Kidney tubule cell (primary cell): ENCODE measurements at places on chromosomes 4 and X.

DNA sequence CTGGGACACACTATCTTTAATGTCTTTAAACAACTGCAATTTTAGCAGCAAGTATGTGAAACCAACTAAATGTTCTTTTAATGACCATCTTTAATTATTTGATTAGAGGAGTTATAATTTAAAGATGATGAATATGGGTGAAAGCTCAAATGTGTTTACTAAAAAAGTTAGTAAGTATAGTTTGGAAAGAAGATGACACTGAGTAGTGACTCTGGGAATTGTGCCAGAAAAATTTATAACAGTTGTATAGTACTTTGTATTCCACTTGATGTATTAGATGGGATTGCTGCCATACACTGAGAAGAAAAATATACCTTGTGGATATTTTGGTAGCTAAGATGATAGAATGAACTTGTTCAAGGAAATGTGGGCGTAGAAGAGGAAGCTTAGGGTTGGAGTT, 19.5 kb upstream of the PACRGL start:
- no peak for DNase-seq

GRCh38 chr4:126647756-126648397, 984.9 kb upstream of the INTU start:
- DNase-seq = no peak

GRCh38 chr4:162456106-162456505, 292.3 kb upstream of the FSTL5 start:
- peak; percentile 40 for DNase-seq

DNA sequence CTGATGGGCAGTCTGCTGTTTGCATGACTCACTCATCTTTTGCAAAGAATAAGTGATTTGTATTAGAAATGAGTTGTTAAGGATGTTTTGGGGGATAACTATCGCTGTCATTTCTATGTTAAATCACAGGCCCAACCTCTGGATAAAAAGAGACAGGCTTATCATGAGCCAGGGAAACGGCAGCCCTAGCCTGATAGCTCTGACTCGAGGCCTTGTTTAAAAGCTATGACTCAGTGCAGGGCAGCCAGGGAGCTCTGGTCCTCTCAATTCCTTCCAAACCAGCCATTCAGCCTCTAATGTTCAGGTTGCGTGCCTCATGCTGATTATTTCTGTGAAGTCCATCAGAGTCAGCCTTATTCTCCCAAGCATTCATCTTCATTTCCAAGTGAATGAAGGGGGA, 305.9 kb upstream of the HAND2 start:
- peak; percentile 10 for DNase-seq

- DNase-seq = peak; percentile 99
Observed at GRCh38 chr4:128386761-128387599, 99.4 kb upstream of the PGRMC2 start.

GRCh38 chr4:44553180-44553579, 98.2 kb downstream of the YIPF7 start:
- no peak for DNase-seq
